ENCODE measurements at places on chromosomes 5 and 9. TPM values are rescaled to one million over a fixed set of nuclear protein-coding genes. Genes with fewer than 3 reads are reported as not detected.

DNA sequence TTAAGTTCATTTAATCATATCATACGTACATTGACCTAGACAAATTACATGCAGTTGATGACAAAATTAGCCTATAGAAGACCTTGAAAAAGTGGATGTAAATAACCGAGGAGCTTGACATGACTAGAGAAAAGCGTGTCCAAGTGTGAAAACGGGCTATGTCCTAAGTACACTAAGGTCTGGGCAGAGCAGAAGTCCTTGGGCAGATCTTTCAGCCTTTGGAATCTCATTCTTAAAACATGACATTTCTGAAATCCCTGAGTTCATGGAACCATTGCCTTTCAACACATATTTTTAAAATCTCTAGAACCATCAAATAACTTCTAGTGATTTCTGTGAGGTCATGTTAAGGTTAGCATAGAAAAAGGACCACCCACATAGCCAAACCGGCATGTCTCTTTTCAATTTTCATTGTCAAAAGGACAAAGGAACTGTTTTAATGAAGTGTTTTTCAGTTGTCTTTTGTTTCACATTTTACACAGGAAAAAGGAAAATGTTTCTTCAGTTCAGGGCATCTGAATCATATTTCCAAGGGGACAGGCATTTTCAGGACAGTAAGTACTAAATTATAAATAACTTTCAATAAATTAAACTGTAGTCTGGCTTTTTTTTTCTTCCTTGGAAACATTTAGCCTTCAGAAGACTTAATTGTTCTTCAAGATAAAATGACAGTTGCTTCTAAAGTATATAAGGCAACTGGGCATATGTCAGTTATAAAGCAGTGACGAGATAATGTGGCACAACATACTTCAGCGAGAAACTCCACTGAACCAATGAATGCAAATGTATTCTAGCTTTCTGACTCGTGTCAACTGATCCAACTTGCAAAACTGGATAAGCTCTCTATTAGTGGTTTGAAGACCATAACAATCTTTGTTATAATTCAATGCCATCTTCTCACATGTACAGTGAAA lies 416.8 kb downstream of the NFIB start:
- no peak overlapping the region for H3K27ac ChIP-seq
- no peak for DNase-seq
- no peaks in the 10 kb centered on the region for H3K27me3 ChIP-seq

DNA sequence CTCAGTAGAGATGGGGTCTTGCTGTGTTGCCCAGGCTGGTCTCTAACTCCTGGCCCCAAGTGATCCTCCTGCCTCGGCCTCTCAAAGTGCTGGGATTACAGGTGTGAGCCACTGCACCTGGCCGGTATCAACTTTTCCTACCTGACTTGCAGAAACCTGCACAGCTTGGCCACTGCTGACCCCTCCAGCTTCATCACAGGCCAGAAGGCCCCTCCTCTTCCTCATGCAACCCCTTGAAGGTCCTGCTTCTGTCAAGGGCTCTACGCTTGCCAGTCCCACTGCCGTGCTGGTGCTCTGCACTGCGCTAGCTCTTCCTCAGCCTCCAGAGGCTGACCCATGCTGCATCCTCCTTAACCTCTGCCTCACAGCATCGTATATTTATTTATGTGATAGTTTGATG lies 32.5 kb upstream of the RNU6ATAC start:
- H3K27ac ChIP-seq, result no peak overlapping the region
- no peak for DNase-seq
- peaks cover 15% of the 10 kb centered on the region for H3K27me3 ChIP-seq
- H3K36me3 ChIP-seq, result no peaks in the 10 kb centered on the region
- peaks cover 14% of the 10 kb centered on the region for H3K4me1 ChIP-seq

DNA sequence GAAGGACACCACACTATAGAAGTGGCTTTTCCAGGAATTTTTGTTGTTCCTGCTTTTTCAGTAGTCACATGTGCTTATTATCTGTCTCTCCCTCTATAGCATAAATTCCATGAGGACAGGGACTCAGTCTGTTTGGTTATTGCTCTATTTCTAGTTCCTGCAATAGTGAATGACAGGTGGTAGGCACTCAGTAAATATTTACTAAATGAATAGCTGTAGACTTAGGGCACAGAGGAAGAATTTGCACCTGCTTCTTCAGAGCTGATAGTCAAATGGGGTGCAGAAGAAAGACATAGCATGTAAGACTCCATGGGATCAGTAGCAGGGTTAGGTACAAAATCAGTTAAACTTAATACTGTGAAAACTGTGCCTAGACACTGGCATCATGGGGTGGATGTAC lies 580.2 kb downstream of the CCDC171 start:
- no peak overlapping the region for H3K27ac ChIP-seq
- DNase-seq, result no peak
- no peaks in the 10 kb centered on the region for H3K36me3 ChIP-seq
- H3K4me1 ChIP-seq, result no peaks in the 10 kb centered on the region
- no peaks in the 10 kb centered on the region for H3K27me3 ChIP-seq

DNA sequence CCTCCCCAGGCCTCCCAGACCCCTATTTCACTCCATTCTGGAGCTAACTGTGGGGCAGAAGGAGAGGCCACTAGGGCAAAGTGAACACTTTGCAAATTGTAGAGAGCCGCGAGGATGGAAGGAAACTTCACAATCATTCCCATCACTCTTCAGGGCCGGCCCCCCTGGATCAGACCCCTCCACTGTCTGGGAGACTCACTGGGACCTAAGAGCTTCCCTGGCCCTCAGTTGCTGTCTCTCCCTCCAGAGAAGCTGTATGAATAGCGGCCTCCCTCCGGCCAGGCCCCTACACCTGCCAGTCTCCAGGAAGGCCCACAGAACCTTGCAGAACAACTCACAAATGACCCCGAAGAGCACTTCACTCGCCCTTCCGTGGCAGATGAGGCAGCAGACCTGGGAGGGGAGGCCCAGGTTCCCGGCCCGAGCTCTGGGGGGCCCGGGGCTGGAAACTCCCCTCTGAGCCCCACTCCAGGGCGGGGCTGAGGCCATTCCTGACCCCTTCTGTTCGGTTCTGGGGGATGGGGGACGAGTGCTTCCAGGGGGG lies 141.9 kb upstream of the IER5L start:
- no peak overlapping the region for H3K27ac ChIP-seq
- no peak for DNase-seq
- peaks cover 8% of the 10 kb centered on the region for H3K27me3 ChIP-seq
- H3K4me1 ChIP-seq, result peaks cover 9% of the 10 kb centered on the region

DNA sequence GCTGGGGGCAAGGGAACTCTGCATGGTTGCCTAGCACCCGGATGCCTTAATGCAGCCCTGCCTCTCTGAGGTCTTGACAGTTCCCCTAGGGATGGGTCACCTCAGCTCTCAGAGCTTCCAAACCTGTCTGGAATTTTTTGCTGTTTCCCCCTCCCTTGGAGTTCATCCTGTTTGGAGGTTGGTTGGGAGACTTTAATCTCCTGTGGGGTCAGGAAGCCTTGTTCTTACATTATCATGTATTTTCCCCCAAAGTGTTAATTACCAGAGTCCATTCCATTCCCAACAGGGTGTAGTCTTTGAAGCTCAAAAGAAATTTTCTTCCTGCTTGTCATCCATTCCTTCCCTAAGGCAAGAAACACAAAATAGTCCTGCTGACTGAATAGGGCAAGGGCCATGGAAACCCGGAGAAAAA lies 150.3 kb upstream of the SPRY4 start:
- H3K27ac ChIP-seq, result no peak overlapping the region
- no peak overlapping the region for H3K4me3 ChIP-seq
- peaks cover 8% of the 10 kb centered on the region for H3K27me3 ChIP-seq
- H3K36me3 ChIP-seq, result no peaks in the 10 kb centered on the region

GRCh38 chr5:95760273-95761191 lies 29.4 kb downstream of the RHOBTB3 start:
- peaks cover 30% of the 10 kb centered on the region for H3K4me1 ChIP-seq
- H3K36me3 ChIP-seq, result no peaks in the 10 kb centered on the region
- DNase-seq, result no peak
- H3K27me3 ChIP-seq, result peaks cover 9% of the 10 kb centered on the region

DNA sequence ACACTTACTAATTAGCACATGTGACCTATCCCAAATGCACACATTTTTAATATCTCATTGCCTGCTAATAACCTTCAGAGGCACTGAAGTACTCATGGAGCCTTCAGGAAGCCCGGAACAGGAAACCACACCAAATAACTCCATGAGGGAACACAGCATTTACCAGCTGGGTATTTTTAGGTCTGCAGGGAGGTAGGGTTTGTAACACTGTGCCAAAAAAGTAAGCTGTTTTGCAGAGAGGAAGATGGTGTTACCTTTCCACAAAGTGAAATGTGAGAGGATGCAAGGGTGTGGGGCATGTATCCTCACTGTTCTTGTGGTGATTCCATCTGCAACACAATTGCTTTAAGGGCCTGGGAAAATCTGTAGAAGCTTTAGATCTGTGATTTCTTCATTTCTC lies 64.4 kb downstream of the NUDT12 start:
- no peaks in the 10 kb centered on the region for H3K4me1 ChIP-seq
- DNase-seq, result no peak
- no peaks in the 10 kb centered on the region for H3K36me3 ChIP-seq
- H3K27ac ChIP-seq, result no peak overlapping the region
- H3K4me3 ChIP-seq, result no peak overlapping the region

- DNase-seq, result no peak
- H3K27ac ChIP-seq, result no peak overlapping the region
- H3K4me3 ChIP-seq, result no peak overlapping the region
- no peaks in the 10 kb centered on the region for H3K36me3 ChIP-seq
- peaks cover 3% of the 10 kb centered on the region for H3K27me3 ChIP-seq
Measured at GRCh38 chr5:180423598-180423997, 70.5 kb upstream of the GFPT2 start.

The SPINK13 gene
- not detected for total RNA-seq

The IFNA21 gene
- total RNA-seq, result not detected

The APBB3 gene
- total RNA-seq, result 20.0 TPM
